Mesangial cell (primary cell): ENCODE measurements at places on chromosomes 5 and 9. TPM values are rescaled to one million over a fixed set of nuclear protein-coding genes. Genes with fewer than 3 reads are reported as not detected.

Gene PCDHB9
- total RNA-seq = 0.25 TPM in 1 of 2 replicates, not detected in the other

Gene HCN1
- total RNA-seq = not detected in 2 replicates

Gene PAX5
- total RNA-seq = not detected in 2 replicates

Gene PLPPR1
- total RNA-seq = not detected in 2 replicates

Gene GABRA1
- not detected in 2 replicates for total RNA-seq

Gene IRX2
- 0.33 and 4.6 TPM in 2 replicates for total RNA-seq

Gene TAF11L6
- not detected in 2 replicates for total RNA-seq

Gene ANKRD31
- under 0.01 TPM in 1 of 2 replicates, not detected in the other for total RNA-seq

Gene CCL21
- total RNA-seq = not detected in 2 replicates

Gene CEL
- 0.16 and 0.38 TPM in 2 replicates for total RNA-seq

Gene HSPB3
- not detected in 2 replicates for total RNA-seq

Gene OMD
- total RNA-seq = not detected in 2 replicates

Gene STK32A
- 0.16 and 1.5 TPM in 2 replicates for total RNA-seq

Gene SPAAR
- total RNA-seq = 0.16 TPM in 1 of 2 replicates, not detected in the other
